ENCODE measurements at places on chromosomes 4 and X. TPM values are rescaled to one million over a fixed set of nuclear protein-coding genes. Genes with fewer than 3 reads are reported as not detected.
A peak's percentile ranks its signal among the peaks of the same experiment; 100 is the strongest.

Gene TLR6
- total RNA-seq = 0.89 TPM

Gene F8
- 3.4 TPM for total RNA-seq

Gene FGB
- total RNA-seq = 63.3 TPM

Gene SPANXA1
- total RNA-seq = not detected

Gene GCNA
- total RNA-seq = 3.9 TPM

Gene DDIT4L
- total RNA-seq = 2.6 TPM

Gene FMR1NB
- total RNA-seq = not detected

Gene KLHL5
- 44.8 TPM for total RNA-seq

Gene GNRHR
- not detected for total RNA-seq

Gene LRIT3
- total RNA-seq = 0.17 TPM

Gene HPSE
- total RNA-seq = 2.8 TPM

Gene SMIM14
- total RNA-seq = 61.0 TPM

Gene SPANXN4
- total RNA-seq = not detected

Gene ZNF141
- 32.5 TPM for total RNA-seq

Gene ASB12
- total RNA-seq = 0.22 TPM

Gene BMPR1B
- 21.1 TPM for total RNA-seq

Gene SPANXB1
- total RNA-seq = not detected

Gene HTN1
- total RNA-seq = not detected

Gene STAP1
- total RNA-seq = not detected

Gene ATP10D
- total RNA-seq = 35.2 TPM

Gene TEX13D
- total RNA-seq = not detected

Gene GPR50
- 0.64 TPM for total RNA-seq

Gene PPP1R3F
- 10.2 TPM for total RNA-seq

DNA sequence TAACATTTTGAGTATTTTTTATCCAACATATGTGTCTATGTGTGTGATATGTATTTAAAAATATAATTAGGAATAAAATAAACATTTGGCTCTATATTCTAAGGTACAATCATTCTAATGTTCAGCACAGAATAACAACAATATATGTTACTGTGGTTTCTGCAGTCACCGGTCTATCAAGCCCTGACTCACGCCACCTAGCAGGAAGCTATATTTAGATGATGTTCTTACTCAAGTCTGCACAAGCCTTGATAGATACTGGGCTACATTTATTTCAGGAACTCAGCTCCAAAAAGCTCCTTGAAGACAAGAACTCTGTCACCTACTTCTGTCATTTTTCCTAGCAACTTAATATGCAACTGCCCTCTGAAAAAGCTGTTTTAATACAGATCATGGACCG, 152.0 kb upstream of the FTHL17 start:
- no peak overlapping the region for H3K27ac ChIP-seq
- DNase-seq = no peak
- no peaks in the 10 kb centered on the region for H3K27me3 ChIP-seq
- H3K4me3 ChIP-seq = no peak overlapping the region
- H3K36me3 ChIP-seq = peaks cover 4% of the 10 kb centered on the region

DNA sequence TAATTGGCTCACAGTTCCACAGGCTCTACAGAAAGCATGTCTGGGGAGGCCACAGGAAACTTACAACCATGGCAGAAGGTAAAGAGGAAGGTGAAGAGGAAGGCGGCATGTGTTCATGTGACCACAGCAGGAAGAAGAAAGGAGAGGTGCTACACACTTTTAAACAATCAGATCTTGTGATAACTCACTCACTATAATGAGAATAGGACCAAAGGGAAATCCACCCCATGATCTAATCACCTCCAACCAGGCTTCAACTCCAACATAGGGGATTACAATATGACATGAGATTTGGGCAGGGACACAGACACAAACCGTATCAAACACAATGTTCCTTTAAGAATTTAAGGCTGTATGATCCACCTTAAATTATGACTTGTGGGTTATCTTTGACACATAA, 10.5 kb upstream of the PGM2 start:
- peaks cover 4% of the 10 kb centered on the region for H3K36me3 ChIP-seq
- H3K27me3 ChIP-seq = no peaks in the 10 kb centered on the region
- H3K4me1 ChIP-seq = peaks cover 3% of the 10 kb centered on the region
- DNase-seq = no peak
- H3K27ac ChIP-seq = no peak overlapping the region

DNA sequence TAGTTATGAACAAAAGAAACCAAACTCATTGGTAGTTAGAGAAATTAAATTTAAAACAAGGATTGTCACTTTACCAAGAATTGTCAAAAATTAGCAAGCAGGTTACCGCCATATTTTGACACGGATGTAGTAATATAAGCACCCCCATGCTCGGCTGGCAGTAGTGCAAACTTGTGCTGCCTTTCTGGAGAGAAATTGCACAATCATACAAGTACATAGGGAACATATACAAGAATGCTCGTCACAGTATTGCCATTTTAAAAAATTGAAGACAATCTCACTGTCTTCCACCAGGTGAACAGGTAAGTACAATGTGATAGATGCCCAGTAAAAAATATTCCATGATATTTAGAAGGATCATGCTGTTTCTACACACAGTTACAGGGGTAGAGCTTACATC, 55.6 kb upstream of the SLC39A8 start:
- no peak for DNase-seq
- no peak overlapping the region for H3K27ac ChIP-seq
- H3K36me3 ChIP-seq = no peaks in the 10 kb centered on the region
- H3K4me3 ChIP-seq = no peak overlapping the region
- H3K27me3 ChIP-seq = no peaks in the 10 kb centered on the region
- peaks cover 1% of the 10 kb centered on the region for H3K4me1 ChIP-seq

- no peak for DNase-seq
- H3K27me3 ChIP-seq = no peaks in the 10 kb centered on the region
- H3K36me3 ChIP-seq = peaks cover 4% of the 10 kb centered on the region
- no peak overlapping the region for H3K27ac ChIP-seq
- no peaks in the 10 kb centered on the region for H3K4me1 ChIP-seq
These were observed 35.6 kb downstream of the BCLAF3 start for GRCh38 chrX:19955306-19955705.

GRCh38 chr4:123350191-123350544, 46.4 kb upstream of the SPRY1 start:
- H3K4me1 ChIP-seq = peaks cover 28% of the 10 kb centered on the region
- H3K27ac ChIP-seq = peak overlapping the region; percentile 21
- H3K27me3 ChIP-seq = no peaks in the 10 kb centered on the region
- H3K36me3 ChIP-seq = no peaks in the 10 kb centered on the region
- H3K4me3 ChIP-seq = no peak overlapping the region

GRCh38 chrX:85052636-85053343, 49.1 kb downstream of the APOOL start:
- no peaks in the 10 kb centered on the region for H3K4me1 ChIP-seq
- no peaks in the 10 kb centered on the region for H3K27me3 ChIP-seq
- H3K36me3 ChIP-seq = peaks cover 4% of the 10 kb centered on the region
- no peak for DNase-seq
- H3K4me3 ChIP-seq = no peak overlapping the region

- H3K27me3 ChIP-seq = no peaks in the 10 kb centered on the region
- no peak overlapping the region for H3K27ac ChIP-seq
- no peak overlapping the region for H3K4me3 ChIP-seq
- no peaks in the 10 kb centered on the region for H3K36me3 ChIP-seq
- no peak for DNase-seq
- H3K4me1 ChIP-seq = no peaks in the 10 kb centered on the region
These were observed 131.8 kb downstream of the OR13H1 start for GRCh38 chrX:131675596-131676194.

- no peaks in the 10 kb centered on the region for H3K4me1 ChIP-seq
- no peaks in the 10 kb centered on the region for H3K27me3 ChIP-seq
- H3K27ac ChIP-seq = no peak overlapping the region
- no peaks in the 10 kb centered on the region for H3K36me3 ChIP-seq
- no peak for DNase-seq
These were observed 315.6 kb upstream of the HAND2 start for GRCh38 chr4:173845580-173845979.

- H3K4me1 ChIP-seq = peaks cover 10% of the 10 kb centered on the region
- H3K27me3 ChIP-seq = no peaks in the 10 kb centered on the region
- peaks cover 17% of the 10 kb centered on the region for H3K36me3 ChIP-seq
These were observed 72.0 kb downstream of the FAT1 start for GRCh38 chr4:186651624-186652023.

GRCh38 chr4:88623097-88623496, 30.8 kb downstream of the HERC3 start:
- H3K4me3 ChIP-seq = no peak overlapping the region
- H3K36me3 ChIP-seq = peaks cover 4% of the 10 kb centered on the region
- H3K27me3 ChIP-seq = no peaks in the 10 kb centered on the region
- H3K27ac ChIP-seq = no peak overlapping the region

DNA sequence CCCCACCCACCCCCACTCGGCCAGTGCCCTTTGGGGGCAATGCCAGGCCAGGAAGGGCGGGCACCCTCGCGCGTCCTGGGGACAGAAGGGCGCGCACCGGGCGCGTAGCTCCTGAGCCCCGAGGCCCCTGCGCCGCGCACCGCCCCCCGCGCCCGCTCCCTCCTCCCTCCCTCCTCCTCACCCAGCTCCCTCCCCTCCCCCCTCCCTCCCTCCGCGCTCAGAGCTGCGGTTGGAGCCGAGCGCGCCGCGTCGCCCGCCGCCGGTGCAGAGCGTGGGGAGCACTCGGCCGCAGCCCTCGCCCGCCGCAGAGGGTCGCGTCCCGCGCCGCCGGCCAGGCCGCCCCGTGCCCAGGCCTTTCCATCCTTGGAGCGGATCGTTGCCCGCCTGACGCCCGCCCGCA, at the start of gene ATP2B3:
Gene ATP2B3 (plus strand): TSS at position 220 of the 400 bp plus-strand sequence. CDS start 18,606 bp downstream, outside the sequence.
- H3K27me3 ChIP-seq = peaks cover 48% of the 10 kb centered on the region
- H3K27ac ChIP-seq = no peak within 1 kb of the TSS
- peak within 1 kb of the TSS; percentile 57 for H3K4me3 ChIP-seq
- no peaks in the 10 kb centered on the region for H3K4me1 ChIP-seq

GRCh38 chrX:5823903-5824302, 404.8 kb downstream of the NLGN4X start:
- peaks cover 7% of the 10 kb centered on the region for H3K4me1 ChIP-seq
- no peak overlapping the region for H3K27ac ChIP-seq
- no peaks in the 10 kb centered on the region for H3K27me3 ChIP-seq
- DNase-seq = no peak
